ENCODE measurements at places on chromosomes 16 and 17.

DNA sequence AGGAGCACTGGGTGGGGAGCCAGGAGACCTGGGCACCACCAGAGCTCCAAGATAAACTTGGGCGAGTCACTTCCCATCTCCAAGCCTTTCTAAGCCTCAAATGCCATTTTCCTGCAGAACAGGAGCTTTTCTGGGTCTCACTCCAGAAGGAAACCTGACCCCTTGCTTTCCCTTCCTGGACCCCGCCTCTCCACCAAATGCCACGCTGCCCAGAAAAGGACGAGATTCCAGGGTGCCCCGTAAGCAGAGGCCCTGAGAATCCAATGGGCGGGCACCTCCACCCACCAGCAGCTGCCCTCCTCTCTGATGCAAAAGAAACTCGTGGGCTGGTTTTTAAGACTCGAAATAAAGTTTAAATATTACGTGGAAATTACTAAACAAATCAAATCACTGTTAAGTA, 31.3 kb downstream of the ZNF423 start:
- no peaks in the 10 kb centered on the region for H3K4me1 ChIP-seq
- ATAC-seq: no peak
- H3K27ac ChIP-seq: no peak overlapping the region
- H3K27me3 ChIP-seq: peaks cover 12% of the 10 kb centered on the region
- H3K4me3 ChIP-seq: no peak overlapping the region

DNA sequence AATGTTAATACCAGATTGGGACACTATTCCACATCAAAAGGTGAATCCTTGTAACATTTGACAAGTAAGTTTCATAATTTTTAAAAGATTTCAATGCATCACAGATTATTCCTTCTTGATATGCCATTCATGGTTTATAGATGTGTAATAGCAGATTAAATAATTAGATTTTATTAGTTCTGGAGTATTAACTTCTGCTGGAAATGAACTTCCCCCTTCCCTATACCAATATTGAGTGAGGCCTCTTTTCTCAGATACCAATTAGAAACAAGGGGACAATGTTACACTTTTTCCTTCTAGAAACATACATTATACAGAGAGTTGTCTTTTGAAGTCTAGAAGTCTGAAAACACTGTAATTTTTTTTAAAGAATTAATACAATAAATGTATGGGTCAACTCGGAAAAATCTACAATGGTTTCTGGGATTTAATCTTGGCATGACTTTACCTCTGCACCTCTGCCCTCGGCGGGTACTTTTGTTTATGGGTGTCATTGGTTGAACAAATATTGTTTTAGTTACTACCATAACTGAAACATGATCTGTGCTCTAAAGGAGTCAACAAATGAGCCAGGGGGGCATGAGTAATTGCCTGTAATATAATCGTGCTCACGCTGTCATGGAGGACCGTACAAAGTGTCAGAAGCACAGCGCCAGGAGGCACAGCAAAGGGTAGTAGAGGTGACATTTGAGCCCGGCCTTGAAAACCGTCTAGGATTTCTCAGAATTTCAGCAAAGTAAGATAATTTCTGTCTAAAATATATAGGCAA, 8.2 kb downstream of the LRRC37B start:
- H3K36me3 ChIP-seq: peaks cover 29% of the 10 kb centered on the region
- H3K27me3 ChIP-seq: no peaks in the 10 kb centered on the region
- H3K4me3 ChIP-seq: no peak overlapping the region
- H3K27ac ChIP-seq: no peak overlapping the region
- peaks cover 36% of the 10 kb centered on the region for H3K4me1 ChIP-seq

- H3K27me3 ChIP-seq: no peaks in the 10 kb centered on the region
- no peak overlapping the region for H3K4me3 ChIP-seq
- ATAC-seq: no peak
- peak overlapping the region; percentile 28 for H3K27ac ChIP-seq
Measured at GRCh38 chr17:39751016-39751543, 13.3 kb downstream of the GRB7 start.

DNA sequence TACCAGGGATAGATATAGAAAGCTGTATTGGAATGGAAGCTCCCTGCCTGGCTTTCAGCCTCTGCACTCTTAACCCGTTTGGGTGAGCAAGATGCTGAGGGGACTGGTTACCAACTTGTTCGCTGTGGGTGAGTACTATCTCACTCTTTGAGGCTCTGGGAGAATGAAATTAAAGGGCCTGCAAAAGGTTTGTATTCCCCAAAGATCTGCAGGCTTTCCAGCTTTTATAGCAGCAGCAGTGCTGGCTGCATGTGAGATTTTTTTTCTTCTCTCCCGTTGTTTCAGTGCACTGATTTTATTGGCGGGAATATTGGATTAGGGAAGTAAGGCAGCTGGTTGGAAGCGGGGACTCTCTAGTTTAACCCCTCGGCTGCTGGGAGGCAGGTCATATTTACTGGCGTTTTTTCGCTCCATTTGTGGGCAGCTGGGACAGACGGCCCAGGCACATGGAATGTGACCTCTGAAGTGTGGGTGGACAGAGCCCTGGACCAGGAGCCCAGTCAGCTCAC, 30.9 kb downstream of the C17orf75 start:
- ATAC-seq: no peak
- H3K4me3 ChIP-seq: no peak overlapping the region
- H3K27ac ChIP-seq: no peak overlapping the region

DNA sequence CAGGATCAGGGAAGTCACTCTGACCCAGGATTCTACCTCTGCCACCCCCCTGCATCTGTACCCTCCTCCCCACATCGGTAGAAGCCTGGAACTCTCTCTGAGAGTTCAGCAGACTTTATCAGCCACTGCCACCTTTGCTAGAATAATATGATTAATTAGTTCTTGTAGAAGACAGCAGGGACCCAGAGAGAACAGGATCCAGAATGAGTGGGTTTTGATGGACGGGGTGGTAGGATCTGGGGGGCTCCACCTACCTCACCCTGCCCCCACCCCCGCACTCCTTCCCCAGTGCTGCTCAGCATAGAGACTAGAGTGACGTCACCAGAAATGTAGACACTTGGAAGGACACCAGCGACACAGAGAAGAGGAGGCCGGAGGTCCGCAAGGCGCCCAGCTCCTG, 33.5 kb downstream of the ABCC6 start:
- no peak overlapping the region for H3K27ac ChIP-seq
- no peak overlapping the region for H3K4me3 ChIP-seq
- no peak for ATAC-seq
- H3K27me3 ChIP-seq: peaks cover 15% of the 10 kb centered on the region

DNA sequence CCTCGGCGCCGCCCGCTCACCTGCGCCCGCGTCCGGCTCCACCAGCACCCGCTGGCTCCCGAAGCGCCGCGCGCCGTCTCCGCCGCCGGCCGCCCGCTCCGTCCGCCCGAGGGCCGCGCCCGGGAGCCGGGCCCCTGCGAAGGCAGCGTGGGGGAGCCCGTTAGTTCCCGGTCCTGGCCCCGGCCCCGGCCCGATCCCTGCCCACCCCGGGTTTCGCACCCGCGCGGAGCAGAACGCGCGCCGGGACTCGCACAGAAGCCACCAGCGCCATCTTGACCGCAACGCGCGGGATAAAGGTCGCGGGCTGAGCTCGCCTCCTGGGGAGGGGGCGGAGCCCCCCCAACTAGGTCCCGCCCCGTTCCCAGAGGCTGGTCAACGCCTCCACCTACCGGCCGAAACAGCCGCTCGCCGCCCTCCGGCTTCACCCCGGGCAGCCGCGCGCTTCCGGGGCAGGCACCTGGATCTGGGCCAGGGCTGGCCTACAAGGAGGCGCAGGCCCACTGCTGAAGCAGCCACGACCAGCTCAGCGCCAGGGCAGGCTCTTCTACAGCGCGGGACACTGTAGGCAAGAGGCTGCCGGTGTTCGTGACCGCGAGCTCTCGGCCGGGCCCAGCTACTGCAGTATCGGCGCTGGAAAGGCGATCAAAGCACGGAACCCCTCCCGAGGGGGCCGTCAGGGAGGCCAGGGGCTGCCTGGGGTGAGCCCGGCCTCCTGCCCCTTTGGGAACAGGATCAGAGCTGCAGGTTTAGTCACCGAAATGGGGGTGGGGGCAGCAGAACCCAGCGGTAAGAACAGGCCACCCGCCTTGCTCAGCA, at the start of gene ECI1:
ECI1 (minus strand) TSS at position 292 of the 816 bp plus-strand sequence; CDS start at position 271, 21 bp downstream.
- ATAC-seq: peak; percentile 94
- H3K36me3 ChIP-seq: peaks cover 62% of the 10 kb centered on the region
- H3K27me3 ChIP-seq: no peaks in the 10 kb centered on the region
- H3K4me3 ChIP-seq: peak within 1 kb of the TSS; percentile 85
- H3K4me1 ChIP-seq: no peaks in the 10 kb centered on the region

GRCh38 chr17:65531256-65532100, 30.0 kb downstream of the AXIN2 start:
- H3K4me3 ChIP-seq: no peak overlapping the region
- peaks cover 50% of the 10 kb centered on the region for H3K36me3 ChIP-seq
- no peak overlapping the region for H3K27ac ChIP-seq
- ATAC-seq: no peak
- no peaks in the 10 kb centered on the region for H3K27me3 ChIP-seq

GRCh38 chr17:78048346-78049292, 79.9 kb downstream of the TMC6 start:
- H3K4me1 ChIP-seq: peaks cover 20% of the 10 kb centered on the region
- peaks cover 44% of the 10 kb centered on the region for H3K36me3 ChIP-seq
- no peak overlapping the region for H3K4me3 ChIP-seq
- no peaks in the 10 kb centered on the region for H3K27me3 ChIP-seq
- H3K27ac ChIP-seq: no peak overlapping the region
- ATAC-seq: no peak

- no peaks in the 10 kb centered on the region for H3K4me1 ChIP-seq
- no peaks in the 10 kb centered on the region for H3K36me3 ChIP-seq
- no peak overlapping the region for H3K27ac ChIP-seq
Measured at GRCh38 chr17:32111141-32111771, 31.0 kb upstream of the RHOT1 start.

DNA sequence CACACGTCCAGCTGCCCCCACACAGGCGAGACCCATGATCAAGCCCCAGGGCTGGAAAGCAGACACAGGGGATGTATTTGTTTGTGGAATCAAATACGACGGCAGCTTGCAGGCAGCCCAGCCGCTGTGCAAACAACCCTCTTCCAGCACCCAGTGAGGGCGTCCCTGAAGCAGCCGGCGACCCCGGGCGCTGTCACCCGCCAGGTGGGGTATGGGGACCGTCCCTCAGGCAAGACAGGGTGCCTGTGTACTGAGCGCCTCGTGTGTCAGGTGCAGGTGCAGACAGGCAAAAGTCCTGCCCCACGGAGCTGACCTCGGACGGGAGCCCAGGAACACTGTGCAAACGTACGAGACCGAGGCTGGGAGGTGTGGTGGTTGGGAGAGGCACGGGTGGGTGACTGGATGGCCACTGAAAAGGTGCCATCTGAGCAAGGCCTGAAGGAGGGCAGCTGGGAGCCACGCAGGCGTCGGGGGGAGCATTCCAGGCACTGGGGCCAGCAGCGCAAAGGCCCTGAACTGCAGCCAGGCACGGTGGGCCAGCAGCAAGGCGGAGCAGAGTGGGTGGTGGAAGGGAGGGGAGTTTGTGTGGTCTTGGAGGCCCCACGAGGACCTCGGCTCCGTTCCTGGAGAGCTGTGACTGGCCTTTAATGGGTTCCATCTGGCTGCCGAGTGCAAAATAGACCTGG, 48.5 kb downstream of the CBFA2T3 start:
- no peaks in the 10 kb centered on the region for H3K36me3 ChIP-seq
- ATAC-seq: no peak
- H3K27me3 ChIP-seq: no peaks in the 10 kb centered on the region
- no peak overlapping the region for H3K4me3 ChIP-seq
- no peak overlapping the region for H3K27ac ChIP-seq
- H3K4me1 ChIP-seq: no peaks in the 10 kb centered on the region

GRCh38 chr17:77353684-77354419, 213.1 kb downstream of the SEC14L1 start:
- H3K36me3 ChIP-seq: no peaks in the 10 kb centered on the region
- no peak overlapping the region for H3K4me3 ChIP-seq
- no peaks in the 10 kb centered on the region for H3K27me3 ChIP-seq
- no peaks in the 10 kb centered on the region for H3K4me1 ChIP-seq
- H3K27ac ChIP-seq: no peak overlapping the region
